Effector memory CD4-positive, alpha-beta T cell (primary cell): ENCODE measurements at places on chromosomes 7 and 10.

DNA sequence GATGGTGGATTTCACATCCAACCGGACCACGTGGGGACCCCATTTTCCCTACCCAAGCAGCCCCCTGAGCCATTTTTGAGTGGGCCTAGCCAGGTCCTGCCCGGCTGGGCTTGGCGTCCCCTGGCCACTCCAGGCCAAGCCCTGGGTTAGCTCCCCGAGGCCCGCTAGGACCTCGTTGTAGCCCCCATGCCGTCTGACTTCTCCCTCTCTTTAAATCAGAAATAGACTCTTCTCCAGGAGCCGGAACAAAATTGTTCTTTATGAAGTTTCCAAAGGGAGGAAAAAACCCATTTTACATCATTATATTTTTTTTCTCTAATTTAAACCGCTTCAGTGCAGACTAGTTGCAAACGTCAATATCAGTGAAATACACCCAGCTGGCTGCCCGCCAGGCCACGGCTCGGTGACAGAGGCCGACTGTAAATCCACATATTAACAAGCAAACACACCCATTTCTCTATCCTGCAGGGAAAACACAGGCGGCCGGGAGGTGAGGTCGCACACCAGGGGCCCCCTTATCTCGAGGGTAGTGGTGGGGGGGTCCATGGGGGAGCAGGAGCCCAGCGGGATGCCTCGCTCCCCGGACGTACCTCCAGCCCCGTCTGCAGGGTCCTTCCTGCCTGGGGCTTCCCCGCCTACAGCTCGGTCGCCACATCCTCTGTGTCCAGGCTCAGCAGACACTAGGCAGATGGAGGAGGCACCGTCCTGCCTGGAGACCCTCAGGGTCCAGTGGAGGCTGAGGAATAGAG lies 72.7 kb downstream of the ELFN1 start:
- no peak for DNase-seq

GRCh38 chr7:115889669-115889984 lies 140.9 kb downstream of the TFEC start:
- DNase-seq: no peak

GRCh38 chr10:73886661-73887293 lies 12.4 kb upstream of the CAMK2G start:
- no peak for DNase-seq

GRCh38 chr10:71990706-71991269 lies 26.6 kb downstream of the CHST3 start:
- no peak for DNase-seq

GRCh38 chr10:114665406-114665805 lies 7.3 kb upstream of the ABLIM1 start:
- DNase-seq: no peak

GRCh38 chr10:7306147-7306546 lies 104.7 kb downstream of the SFMBT2 start:
- DNase-seq: no peak

DNA sequence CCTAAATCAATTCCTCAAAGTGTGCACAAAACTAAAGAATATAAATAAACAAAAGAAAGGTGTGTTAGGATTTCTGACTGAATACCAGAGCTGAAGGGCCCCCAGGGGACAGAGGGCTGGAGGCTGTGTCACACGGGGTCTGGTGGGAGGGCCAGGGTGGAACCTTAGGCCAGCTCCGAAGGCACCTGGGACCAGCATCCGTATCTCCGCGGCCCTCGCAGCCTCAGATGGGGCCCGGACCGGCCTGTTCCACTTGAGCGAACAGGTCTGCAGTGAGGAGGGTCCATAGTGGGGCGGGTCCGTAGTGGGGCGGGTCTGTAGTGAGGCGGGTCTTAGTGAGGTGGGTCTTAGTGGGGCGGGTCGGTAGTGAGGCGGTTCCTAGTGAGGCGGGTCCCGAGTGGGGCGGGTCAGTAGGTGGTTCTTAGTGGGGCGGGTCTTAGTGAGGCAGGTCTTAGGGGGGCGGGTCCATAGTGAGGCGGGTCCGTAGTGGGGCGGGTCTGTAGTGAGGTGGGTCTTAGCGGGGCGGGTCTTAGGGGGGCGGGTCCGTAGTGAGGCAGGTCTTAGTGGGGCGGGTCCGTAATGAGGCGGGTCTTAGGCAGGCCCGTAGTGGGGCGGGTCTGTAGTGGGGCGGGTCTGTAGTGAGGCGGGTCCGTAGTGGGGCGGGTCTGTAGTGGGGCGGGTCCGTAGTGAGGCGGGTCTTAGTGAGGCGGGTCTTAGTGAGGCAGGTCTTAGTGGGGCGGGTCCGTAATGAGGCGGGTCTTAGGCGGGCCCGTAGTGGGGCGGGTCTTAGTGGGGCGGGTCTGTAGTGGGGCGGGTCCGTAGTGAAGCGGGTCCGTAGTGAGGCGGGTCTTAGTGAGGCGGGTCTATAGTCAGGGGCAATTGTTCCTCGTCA lies 15.1 kb downstream of the GPR146 start:
- DNase-seq: peak; percentile 16

DNA sequence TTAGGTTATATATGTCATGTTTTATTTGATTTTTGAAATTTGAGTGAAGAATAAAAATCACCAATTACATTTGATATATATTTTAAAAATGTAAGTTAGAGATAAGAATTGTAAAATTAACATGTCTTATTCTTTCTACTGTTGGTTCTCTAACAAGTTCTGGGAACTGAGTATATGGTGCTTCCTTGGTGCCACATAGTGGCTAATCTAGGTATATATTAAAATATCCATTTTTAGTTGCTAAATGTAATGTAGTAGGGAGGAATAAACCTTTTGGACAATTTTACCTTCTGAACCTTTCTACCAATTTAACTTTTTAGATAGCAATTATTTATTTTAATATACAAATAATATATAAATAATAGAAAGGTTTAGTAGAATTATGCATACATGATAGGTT lies 17.5 kb downstream of the CFAP69 start:
- DNase-seq: no peak

GRCh38 chr10:86389441-86390193 lies 23.0 kb upstream of the GRID1 start:
- no peak for DNase-seq

- no peak for DNase-seq
Measured at GRCh38 chr7:24444666-24445440, 128.4 kb upstream of the PALS2 start.

GRCh38 chr10:30902621-30903396 lies 128.9 kb downstream of the ZNF438 start:
- no peak for DNase-seq

- DNase-seq: no peak
Measured at GRCh38 chr10:116287906-116288501, 15.0 kb upstream of the GFRA1 start.

DNA sequence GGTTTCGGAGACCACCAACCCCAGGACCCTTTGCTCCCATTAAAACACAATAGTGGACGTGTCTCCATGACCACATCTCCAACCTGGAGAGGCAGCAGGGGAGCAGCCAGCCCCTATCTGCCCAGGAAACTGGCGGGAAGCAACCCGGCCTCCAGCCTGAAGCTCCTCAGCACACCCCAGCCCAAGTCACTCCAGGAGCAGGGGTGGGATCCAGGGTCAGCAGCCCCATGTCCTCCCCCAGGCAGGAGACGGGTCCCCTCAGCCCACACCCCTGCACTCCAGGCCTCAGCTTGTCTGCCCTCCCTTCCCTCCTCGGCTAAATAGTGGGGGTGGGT lies 601 bp downstream of the ADAM8 start:
- DNase-seq: no peak

- no peak for DNase-seq
Measured at GRCh38 chr10:116466715-116467422, 39.2 kb downstream of the PNLIPRP3 start.

GRCh38 chr10:62380016-62380415 lies 5.8 kb downstream of the ZNF365 start:
- no peak for DNase-seq

DNA sequence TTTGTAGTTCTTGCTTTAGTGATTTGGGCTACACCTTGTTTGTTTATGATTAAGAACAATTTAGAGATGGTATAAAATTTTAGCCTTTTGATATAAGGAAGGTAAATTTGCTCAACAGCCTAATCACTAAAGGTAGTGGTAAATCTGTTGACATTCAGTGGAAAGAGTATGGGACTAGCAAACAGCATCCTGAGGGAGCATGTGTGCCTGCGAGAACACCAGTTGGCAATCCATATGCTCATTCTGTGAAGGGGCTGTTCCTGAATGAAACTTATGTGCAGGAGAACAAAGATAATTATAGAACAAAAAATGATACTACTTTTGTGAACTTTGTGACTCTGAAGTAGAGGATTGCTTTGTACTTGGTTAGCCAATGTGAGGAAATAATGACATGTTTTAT lies 44.0 kb downstream of the CAPZA2 start:
- no peak for DNase-seq

DNA sequence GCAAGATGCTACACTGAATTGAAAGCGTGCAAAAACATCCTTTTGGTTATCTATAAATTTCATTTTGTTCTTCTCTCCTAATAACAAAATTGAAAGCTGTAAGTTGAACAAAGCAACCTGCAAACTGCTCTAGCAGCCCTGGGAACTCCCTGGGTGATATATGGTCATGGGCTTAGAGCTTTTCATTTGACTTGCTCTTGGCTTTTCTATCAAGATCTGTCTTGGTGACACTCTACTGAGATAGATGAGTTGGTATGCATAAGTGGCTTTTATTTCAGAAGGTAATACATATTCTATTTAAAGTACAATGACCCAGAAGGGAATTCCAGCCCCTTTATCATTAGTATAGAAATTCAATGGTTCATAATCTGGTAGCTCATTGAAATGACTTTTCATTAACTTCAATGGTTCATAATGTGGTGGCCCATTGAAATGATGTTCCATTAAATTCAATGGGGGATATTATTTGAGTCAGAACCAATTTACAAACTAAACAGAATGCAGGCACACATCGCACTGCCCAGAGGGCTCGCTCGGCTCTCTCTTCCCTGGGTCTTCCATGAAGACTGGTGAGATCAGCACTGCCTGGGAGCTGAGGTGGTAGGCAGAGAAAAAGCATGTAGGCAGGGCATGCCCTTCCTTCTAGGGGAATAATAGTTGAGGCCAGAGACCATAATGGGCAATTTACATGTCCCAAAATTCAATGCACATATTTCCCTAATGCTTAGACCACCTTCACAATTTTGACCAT lies 10.1 kb upstream of the KCNMA1 start:
- DNase-seq: no peak

DNA sequence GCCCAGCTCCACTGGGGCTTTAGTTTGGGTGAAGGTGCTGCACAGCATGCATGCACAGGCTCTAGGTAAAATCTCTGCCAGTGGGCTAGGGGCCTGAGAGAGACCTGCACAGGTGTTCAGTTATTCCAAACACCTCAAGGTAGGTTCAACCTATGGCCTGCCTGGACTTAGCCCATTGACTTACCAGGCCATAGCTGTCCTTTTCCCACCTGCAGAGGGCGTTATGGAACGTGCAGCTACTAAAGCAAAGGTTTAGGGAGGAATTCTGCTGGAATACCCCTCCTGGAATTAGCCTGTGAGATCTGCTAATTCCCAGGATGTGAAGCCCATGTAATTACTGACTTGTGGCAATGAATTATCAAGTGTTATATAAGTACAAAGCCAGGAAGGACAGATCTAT lies 3.6 kb downstream of the VWC2 start:
- DNase-seq: no peak

DNA sequence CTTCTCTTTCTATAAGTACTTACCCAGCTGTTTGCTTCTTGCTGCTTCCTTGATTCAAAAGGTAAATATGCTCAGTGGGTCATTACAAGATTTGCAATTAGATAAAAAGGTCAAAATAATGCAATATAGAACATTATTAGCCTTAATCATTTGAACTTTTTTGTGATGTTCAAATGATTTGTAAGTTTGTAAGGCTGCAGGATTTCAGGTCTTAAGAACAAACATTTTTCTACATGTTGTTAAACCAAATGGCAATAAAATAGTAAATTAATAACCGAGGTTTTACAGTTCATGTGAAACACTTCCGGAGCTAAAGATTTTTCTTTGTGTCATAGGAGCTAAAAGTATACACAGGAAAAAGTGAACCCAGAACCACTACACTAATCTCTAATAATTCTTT lies 16.2 kb upstream of the SCIN start:
- DNase-seq: no peak

- no peak for DNase-seq
Measured at GRCh38 chr7:84701524-84702306, 485.1 kb downstream of the SEMA3D start.

DNA sequence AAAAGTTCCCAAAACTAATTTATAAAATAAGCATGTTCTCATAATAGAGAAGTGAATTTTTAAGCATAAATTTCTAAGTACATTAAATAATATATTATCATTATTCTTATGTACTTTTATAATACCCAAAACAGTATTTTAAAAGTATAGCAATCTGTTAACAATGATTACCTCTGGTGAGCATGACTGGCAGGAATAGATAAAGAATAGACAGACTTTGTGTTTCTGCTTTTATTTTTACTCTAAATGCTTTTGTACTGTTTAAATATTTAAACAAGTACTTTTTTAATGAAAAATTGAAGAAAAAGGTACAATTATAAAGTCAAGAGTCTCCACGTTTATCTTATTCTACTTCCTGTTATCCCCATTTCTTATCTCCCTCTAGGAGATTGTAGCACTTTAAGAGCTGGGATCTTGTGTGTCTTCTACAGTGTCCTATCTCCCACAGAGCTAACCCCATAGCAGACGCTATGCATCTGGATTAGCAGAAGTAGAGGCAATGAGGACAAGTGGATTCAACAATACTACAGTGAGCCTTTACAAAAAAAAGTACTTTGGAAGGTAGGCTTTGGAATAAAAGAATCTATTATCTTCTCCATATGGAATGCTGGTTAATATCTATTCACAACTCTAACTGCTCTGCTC lies 42.9 kb downstream of the IDE start:
- DNase-seq: no peak

GRCh38 chr7:122520971-122521555 lies 177.9 kb downstream of the RNF133 start:
- no peak for DNase-seq

DNA sequence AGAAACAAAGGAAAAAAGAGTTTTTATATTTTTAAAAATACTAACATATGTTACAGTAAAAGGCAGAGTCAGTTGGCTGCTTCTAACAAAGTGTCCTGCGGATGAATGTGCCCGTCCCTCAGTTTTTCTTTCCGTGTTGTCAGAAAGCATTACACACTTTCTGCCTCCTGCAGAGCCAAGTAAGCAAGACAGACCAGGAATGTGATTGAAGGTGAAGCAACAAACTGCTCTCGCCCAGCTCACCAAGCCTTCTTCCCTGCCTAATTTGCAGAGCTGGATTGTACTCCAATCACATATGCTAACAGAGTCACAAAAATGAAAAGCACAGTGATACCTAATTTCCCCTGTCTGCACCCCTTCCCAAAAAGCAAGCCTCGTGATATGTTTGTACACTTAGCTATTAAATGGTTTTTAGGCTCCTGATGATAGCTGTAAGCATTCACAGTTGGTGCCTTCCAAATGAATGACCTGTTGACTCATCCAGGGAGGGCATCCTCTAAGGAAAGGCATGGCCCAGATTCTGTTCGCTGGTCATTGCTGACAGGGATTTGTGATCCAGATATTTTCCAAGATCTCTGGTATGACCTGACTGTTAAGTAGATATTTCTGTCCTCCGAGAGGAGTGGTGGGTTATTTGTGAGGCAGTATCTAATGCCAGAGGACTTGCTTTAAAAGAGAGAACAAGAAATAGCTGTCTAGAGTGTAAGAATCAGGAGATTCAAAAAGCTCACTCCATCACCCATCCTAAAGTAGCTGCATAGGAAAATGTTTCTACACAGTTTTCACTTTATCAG lies 187.3 kb upstream of the PLXDC2 start:
- DNase-seq: no peak
